Bronchial epithelial cell (primary cell): ENCODE measurements at places on chromosomes 5 and 9.

GRCh38 chr5:76114179-76114851 is 31.1 kb downstream of the SV2C start:
- no peak for DNase-seq

GRCh38 chr5:113145757-113146387 is 169.3 kb downstream of the DCP2 start:
- peak; percentile 98 for DNase-seq

DNA sequence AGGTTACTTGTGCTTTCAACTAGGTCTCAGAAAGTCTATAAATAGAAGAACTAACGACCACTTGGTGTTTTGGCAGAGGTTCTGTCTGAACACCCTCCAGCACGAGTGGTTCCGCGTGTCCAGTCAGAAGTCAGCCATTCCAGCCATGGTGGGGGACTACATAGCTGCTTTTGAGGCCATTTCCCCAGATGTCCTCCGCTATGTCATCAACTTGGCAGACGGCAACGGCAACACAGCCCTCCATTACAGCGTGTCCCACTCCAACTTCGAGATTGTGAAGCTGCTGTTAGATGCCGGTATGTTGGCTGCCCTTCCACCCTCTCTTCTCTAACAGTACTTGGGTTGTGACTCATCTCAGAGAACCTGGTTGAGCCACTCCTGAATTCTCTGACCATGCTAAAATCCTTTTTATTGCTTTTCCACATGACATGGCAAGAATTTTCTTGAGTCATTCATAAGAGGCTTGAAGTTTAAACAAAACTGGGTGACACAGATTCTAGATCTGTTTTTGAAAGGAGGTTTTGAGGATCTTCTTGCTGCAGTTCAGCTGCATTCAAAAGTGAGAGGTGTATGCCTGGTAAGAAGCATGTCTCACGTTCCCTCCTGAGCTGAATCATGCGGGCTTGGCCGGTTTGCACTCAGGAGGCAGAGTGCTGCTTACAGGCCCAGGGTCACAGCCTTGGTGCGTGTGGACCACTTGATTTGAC is 103.1 kb upstream of the DMRT1 start:
- DNase-seq = peak; percentile 97

DNA sequence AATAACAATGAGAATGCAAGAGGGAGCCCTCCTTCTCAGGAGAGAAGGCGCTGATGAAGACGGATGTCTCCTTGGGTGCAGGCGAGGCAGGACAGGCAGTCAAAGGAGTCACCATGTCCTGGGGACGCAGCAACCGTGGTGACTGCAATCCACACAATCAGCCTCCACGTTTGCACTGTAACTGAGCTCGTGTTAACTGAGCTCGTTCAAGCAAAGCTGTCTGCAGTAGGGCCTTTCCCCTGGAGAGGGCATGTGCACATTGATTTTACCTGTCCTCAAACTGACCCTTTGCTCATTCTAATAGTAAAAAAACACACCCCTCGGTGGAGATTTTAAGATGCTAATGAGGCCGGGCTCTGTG is 2.8 kb downstream of the SARDH start:
- DNase-seq = no peak

DNA sequence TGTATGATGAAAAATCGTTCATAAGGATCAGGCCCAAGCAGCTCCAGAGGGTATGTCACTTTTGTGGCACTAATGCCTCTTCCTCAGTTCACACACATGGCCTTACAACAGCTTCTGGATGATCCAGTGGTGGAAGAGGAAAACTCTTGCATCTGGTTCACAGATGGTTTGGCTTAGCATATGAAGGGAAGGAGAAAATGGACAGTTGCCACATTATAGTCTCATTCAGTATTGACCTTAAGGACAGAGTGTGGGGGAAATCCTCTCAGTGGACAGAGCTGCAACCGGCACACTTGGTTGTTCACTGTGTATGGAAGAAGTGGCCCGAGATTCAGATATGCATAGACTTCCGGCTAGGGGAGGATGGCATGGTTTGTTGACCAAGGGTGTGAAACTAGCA is 22.8 kb downstream of the C9orf57 start:
- no peak for DNase-seq

DNA sequence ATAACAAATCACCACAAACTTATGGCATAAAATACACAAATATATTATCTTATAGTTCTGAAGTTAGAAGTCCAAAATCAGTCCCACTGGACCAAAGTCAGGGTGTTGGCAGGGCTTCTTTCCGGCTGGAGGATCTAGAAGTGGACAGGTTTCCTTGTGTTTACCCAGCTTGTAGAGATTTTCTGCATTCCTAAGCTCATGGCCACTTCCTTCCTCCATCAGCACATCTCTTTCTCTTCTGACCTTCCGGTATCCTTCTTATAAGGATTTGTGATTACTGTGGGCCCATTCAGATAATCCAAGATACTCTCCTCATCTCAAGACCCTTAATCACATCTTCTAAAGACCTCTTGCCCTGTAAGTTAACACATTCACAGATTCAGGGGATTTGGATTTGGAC is 97.6 kb downstream of the RAB3C start:
- no peak for DNase-seq

- peak; percentile 9 for DNase-seq
Measured at GRCh38 chr9:122179690-122180074, 20.0 kb downstream of the MORN5 start.

- DNase-seq = no peak
Measured at GRCh38 chr5:27578279-27578678, 539.9 kb upstream of the CDH9 start.

GRCh38 chr5:68673106-68673822 is 420.6 kb upstream of the SLC30A5 start:
- DNase-seq = peak; percentile 59

GRCh38 chr9:116671605-116672004 is 15.5 kb upstream of the TRIM32 start:
- DNase-seq = no peak

DNA sequence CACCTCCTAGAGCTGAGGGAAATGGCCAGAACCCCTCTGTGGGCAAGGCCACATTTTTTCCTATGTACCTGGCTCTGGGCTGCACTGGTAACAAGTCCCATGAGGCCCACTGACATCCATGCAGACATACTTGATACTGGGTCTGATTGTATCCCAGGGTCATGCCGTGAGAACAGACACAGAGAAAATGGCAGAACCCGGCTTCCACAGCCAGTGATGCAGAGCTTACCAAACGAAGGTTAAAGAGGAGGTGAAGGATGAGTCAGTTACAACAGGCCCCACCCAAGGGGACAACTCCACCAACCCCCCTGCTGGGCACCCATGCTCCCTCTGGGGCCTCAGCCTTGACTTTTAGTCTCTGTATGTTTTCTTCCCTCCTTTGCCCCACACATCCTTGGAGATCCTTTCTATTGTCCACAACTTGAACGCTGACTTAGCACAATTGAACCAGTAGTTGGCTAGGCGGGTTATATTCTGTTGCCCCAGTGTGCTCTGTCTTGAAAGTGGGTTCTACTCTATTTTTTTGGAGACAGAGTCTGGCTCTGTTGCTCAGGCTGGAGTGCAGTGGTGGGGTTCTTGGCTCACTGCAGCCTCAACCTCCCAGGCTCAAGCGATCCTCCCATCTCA is 93.5 kb downstream of the DAP start:
- DNase-seq = no peak

DNA sequence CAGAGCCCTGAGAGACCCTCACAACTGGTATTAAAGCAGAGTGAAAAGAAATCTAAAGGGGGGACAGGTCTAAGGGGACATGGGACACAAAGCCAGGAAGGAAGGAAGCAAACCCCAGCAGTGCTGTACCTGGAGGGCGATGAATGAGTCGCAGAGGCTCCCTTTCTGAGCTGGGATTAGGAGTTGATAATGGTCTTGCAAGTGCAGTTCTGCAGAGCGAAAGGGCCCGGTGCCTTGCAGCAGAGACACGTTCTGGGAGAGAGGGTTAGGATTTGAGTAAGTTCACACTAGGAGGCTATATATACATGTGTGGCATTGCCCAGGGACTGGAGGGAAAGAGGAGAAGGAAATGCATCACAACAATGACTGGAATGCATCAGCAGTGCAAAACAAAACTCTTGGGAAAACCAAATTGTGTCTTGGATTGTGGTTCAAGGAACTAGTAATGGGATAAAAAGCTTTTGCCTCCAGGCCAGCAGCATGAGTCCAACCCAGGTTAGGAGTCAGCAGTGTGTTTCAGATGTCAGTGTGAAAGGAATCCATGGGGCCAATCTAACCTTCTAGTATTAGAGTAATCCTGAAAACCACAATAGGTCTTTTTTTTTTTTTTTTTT is 38.8 kb upstream of the LIFR start:
- DNase-seq = peak; percentile 46

DNA sequence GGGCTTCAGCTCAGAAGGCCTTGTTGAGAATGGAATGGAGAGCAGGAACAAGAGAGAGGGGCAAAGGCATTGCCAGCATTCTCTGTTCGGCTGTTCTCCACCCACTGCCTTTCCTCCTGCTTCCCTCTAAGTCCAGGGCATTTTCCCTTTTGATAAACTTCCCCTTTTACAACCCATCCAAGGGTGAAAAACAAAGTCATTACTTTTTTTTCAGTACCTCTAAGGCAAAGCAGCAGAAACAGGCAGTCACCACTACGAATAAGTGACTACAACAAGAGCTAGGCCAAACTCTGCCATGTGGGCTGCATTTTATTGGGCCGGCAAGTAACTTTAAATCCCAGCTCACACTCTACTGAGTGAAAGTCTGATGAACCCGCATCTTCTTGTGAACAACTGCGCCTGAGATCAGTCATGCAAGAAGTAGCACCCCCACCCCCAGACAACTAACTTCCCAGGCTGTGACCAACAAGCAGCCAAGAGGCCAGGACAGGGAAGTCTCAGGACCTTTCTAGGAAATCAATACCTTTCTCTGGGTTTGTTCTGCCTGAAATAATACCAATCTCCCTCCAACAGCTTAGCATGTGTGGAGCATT is 13.1 kb downstream of the IL7R start:
- DNase-seq = no peak

DNA sequence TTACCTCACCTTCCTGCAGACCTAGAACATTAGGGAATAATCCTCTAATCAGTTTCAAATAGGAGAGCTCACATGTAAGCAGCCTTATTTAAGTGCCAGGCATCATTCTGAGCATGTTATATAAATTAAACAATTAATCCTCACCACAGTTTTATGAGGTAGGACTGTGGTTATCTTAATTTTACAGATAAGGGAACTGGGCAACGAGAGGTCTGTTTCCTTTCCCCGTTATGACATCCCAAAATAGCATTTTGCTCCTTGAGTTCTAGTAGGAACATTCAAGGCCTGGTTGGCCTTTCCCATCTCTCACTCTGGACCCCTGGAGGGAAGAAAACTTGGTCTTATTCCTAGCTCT is 19.1 kb upstream of the IFNB1 start:
- no peak for DNase-seq

DNA sequence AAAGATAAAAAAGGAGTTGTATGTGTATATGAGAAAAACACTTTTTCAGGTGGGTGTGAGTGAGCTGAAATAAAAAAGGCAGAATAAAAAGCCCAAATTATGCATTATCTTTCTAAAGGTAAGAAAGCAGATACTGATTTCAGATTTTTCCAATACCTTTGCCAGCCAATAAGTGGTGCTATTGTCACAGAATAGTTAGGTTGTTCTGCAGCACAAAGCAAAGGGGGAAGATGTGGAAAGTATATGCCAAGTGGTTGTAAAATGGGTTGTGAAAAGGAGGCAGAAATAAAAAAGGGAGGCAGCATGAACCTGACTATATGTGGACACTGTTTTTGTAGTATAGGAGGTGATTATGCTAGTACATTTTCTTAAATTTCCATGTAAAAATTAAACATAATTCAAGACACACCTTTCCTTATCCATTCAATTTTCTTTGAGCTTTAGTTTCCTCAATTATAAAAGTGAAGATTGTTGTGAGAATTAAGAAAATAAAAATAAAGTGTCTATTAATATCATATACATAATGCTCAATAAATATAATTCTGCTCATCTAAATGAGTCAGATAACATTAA is 106.7 kb downstream of the SMIM15 start:
- peak; percentile 61 for DNase-seq

GRCh38 chr9:70438341-70438928 is 24.0 kb upstream of the KLF9 start:
- DNase-seq = peak; percentile 82

GRCh38 chr5:169219351-169219750 is 81.6 kb downstream of the SLIT3 start:
- no peak for DNase-seq

DNA sequence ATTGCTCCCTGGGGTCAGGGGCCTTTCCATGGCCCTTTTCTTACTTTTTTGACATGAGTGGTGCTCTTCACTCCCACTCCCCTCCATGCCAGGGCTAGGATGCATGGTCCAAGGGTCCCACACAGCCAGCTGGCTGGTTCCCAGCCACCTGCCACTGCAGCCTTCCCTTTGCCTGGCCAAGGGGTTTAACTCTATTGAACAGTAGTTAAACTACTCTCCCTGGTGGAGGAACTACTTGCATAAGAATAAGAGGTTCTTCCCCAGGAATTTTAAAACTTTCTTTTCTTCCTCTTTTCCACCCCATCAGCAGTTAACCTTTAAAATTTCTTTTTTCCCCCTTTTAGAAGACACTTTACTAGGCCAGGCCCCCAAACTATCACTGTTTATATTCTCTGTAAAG is 1532.8 kb upstream of the ACO1 start:
- no peak for DNase-seq

DNA sequence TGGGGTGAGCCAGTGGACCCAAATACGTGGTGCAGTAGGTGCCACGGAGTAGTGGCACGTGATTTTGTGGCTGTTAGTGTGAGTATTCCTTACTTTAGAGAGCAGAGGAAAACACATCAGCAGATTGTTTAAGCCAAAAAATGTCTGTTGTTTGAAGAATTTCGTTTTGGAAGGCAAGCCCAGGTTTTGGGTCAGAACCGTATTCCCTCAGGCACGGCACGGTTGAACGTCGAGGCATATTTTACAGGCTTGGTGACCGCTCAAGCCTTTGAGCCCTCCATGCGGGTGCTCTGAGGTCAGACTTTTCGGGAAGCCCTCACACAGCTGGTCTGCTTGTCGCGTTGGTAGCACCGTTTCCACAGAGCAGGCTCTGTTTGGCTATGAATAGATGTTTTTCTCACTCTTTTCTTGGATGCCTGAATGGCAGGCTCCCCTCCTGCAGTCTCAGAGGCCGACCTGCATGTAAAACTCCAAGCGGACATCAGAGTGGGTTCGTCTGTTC is 27.2 kb downstream of the NEK6 start:
- no peak for DNase-seq

- DNase-seq = no peak
Measured at GRCh38 chr5:129477532-129477931, 17.4 kb downstream of the ADAMTS19 start.
